ENCODE measurements at places on chromosomes 6 and 20.

DNA sequence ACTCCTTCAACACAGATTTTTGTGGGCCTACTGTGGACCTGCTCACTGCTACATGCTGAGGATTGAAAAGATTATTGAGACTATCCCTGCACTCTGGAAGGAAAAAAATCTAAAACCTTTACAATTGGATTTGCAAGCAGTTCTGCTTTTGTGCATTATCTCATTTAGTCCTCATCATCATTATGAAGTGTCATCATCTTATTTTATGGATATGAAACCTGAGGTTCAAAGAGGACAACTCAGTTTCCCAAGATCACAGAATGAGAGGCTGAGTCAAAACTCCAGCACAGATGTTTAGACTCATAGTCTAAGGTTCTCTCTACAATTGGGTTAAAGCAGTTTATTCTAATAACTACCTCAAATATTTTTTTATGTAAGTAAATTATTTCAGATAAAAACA, 160.2 kb upstream of the MARCKS start:
- no peak for DNase-seq

- DNase-seq = no peak
Measured at GRCh38 chr6:32972353-32973143, 4.2 kb downstream of the BRD2 start.

DNA sequence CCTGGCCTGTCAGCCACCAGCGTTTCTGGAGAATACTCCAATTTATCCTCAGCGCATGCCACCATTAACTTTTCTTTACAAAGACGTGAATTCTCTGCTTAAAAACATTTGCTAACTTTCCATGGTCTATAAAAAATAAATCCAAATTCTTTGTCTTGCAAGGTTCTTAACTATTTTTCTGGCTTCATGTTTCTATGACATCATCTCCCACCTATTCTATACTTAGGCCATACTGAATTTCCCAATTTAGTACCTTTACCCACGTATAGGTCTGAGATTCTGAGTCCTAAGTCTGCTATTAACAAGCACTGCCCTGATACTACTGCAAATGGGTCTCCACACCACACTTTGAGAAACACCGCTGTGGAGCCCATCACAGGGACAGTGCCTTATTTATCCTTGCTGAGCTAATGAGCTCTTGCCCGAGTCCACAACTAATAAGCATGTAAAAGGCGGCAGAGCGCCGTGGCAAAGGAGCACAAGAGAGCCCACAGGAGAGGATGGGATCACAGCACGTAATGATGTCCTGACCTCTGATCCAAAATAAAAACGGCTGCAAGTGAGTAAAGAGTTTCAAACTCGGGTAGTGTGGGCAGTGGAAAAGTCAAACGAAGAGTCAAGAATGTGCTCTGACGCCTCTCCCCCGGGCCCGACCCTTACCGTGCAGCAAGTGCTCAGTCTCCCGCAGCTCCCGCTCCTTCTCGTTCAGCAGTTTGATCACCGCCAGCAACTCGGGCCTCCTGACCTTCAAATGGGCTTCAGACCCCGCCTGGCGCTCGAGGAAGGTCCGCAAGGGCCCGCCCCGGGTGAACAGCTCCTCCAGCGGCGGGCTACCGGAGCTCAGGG, 519 bp downstream of the MTRF1L start:
- no peak for DNase-seq

DNA sequence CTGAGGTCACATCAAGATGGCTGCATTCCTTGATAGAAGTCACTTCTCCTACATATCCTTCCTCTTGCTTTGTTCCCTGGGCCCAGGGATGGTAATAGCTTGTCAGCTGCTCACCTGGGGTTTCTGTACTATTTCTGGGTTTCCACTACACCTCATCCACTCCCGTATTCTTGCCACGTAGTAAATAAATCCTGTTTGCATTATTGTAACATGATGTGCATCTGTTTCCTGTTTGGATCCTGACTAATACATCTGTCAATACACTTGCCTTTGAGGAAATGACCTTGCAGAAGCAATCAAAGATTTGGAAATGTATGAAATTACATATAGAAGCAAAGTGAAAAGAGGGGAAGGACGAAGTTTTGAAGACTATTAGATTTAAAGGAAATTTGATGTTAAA, 619.0 kb downstream of the PHF3 start:
- DNase-seq = no peak

DNA sequence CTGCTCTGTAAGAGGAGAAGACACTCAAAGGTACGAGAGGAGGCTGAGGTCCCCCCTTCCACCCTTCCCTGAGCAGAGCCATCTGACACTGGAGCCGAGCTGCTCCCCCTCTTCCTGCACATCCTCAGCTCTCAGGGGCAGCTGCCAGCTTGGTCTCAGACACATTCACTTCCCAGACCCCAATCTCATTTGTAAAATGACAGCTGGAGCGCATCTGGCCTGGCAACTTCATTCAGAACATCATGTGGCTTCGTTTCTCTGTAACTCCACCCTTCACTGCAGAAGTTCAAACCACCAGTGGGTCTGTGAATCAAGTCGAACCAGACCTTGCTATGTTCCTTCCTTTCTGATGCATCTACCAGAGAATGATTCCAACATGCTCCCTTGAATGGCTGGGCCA, 145.6 kb upstream of the CDH4 start:
- DNase-seq = no peak

DNA sequence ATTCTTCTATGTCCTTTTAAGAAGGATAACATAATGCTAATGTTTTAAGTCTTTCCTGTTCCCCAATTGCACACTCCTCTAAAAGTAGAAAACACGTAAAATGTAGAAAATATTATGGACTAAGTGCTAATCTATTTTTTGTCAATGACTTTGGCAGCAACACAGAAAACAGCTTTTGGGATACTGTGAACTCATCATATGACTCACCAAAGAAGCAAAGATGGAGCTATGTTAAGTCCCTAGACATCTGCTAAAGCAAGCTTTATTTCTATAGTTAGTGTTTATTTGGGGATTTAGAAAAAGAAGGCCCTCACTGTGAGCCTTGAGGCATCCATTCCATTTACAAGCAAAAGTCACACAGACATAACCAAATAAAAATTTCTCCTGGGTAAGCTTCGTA, 23.0 kb downstream of the OPN5 start:
- no peak for DNase-seq

- no peak for DNase-seq
Measured at GRCh38 chr6:14126191-14126590, 8.6 kb downstream of the CD83 start.

DNA sequence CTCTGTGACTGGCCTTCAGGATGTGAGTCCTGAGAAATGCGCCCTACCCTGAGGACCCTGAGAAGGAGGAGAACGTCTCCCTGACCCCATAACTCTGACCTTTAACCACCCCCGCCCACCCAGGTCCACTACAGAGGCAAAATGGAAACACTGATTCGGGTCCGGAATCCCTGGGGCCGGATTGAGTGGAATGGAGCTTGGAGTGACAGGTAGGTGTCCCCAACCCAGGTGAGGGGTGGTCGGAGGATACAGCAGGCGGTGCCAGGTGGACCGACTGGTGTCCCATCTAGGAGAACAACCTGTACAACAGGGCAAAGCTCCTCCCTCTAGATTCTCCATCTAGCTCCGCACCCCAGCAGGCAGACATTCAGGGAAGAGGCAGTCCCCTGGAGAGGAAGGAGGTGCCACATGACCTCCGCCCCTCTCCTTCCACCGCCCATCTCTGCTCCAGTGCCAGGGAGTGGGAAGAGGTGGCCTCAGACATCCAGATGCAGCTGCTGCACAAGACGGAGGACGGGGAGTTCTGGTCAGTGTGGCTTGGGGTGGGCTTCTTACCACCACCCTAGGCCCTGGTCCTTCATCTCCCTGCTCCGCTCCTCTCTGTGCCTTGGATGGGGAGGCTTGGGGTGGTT, 17.6 kb downstream of the CAPN11 start:
- DNase-seq = no peak

DNA sequence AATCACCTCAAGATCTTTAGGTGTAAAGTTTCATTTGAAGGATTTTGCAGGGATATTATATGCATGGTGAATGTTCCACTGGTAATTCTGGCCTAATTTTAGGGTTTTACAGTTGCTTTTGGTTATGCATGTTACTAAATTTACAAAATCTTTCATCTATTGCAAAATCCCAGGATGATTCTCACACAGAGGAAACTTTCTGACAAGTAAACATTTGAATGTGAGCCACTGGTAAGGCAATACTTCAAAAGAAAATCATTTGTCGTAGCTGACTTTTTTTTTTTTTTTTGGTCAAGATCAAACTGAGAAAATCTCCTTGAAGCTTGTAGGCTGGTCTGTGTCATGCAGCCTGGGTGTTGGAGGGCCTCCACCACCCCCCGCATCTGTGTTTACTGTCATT, 141.9 kb upstream of the EXOC2 start:
- DNase-seq = no peak

- no peak for DNase-seq
Measured at GRCh38 chr20:7497985-7498384, 442.3 kb downstream of the HAO1 start.

GRCh38 chr20:33604084-33604990, 57.8 kb upstream of the C20orf144 start:
- no peak for DNase-seq
